ENCODE measurements at places on chromosomes 6 and 20. TPM values are rescaled to one million over a fixed set of nuclear protein-coding genes. Genes with fewer than 3 reads are reported as not detected.

The SLCO4A1 gene
- polyA plus RNA-seq, result 0.99 TPM

The TRIM40 gene
- not detected for polyA plus RNA-seq

The SAMHD1 gene
- polyA plus RNA-seq, result 3.9 TPM

The PERP gene
- polyA plus RNA-seq, result 159 TPM

The RAMACL gene
- 0.15 TPM for polyA plus RNA-seq

The ATAT1 gene
- polyA plus RNA-seq, result 3.6 TPM
